ENCODE measurements at places on chromosomes 3 and 15.

- DNase-seq: no peak
Measured at GRCh38 chr3:190739641-190740185, 122.8 kb downstream of the GMNC start.

- no peak for DNase-seq
Measured at GRCh38 chr15:81740416-81740815, 305.4 kb downstream of the MEX3B start.

- DNase-seq: no peak
Measured at GRCh38 chr3:140420621-140421357, 257.1 kb upstream of the TRIM42 start.

- no peak for DNase-seq
Measured at GRCh38 chr3:158200955-158201354, 91.1 kb downstream of the RSRC1 start.

DNA sequence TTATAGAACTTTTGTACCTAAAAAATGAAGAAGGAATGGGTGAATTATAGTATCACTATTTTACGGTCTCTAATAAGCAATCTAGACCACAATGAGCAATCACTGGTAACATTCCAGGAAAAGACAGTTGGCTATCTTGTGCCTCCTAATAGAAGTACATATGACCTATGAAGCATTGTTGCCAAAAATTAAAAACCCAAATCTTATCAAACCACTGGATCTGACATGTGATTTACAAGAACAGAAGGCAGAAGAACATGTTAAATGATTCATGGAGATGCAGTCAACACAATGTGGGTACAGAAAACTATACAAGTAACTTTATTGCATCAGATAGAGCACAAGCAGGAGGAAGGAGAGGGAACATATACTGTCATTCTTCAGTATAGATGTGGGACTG, 14.5 kb upstream of the HYKK start:
- no peak for DNase-seq

- no peak for DNase-seq
Measured at GRCh38 chr15:63672369-63672768, 75.2 kb downstream of the FBXL22 start.

GRCh38 chr3:61853912-61854311, 292.5 kb downstream of the PTPRG start:
- DNase-seq: no peak

GRCh38 chr15:78266806-78267205, 2.4 kb downstream of the DNAJA4 start:
- no peak for DNase-seq

All from ureter (tissue), 1 donor.